LHCN-M2 (cell line): ENCODE measurements at places on chromosomes 7 and 10. TPM values are rescaled to one million over a fixed set of nuclear protein-coding genes. Genes with fewer than 3 reads are reported as not detected.

DNA sequence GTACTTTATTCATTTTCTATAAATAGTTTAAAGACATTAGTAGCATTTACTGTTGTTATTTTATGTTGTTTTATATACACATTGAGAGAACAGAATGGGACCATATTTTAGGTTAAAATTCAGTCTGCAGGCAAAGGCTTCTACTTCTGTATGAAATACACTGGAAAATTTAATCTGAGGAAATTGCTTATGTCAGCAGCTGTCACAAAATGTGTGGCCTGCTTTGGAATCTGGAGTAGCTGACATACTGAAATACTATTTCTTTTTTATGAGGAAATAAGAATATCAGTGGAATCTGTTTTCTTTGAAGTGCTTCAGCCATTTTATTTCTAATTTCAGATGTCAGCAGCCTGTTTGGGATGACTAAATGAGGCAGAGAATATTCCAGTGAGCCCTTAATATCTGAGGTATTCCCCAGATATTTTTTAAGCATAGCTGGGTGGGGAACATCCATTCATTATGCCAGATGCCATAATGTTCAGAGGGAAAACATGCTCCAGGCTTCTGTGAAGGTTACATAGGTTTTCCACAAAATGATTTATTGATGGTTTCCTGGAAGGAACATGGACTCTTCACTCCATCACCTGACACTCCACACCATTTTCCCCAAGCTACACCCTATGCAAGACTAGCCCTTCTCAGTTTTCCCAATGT lies 267.1 kb downstream of the ARL4A start:
- DNase-seq, result no peak

- DNase-seq, result no peak
These were observed 46.1 kb downstream of the TNPO3 start for GRCh38 chr7:129008645-129009414.

- DNase-seq, result no peak
These were observed 69.0 kb downstream of the PARD3 start for GRCh38 chr10:34746094-34746493.

GRCh38 chr10:127735723-127736221 lies 1.2 kb upstream of the FOXI2 start:
- no peak for DNase-seq

DNA sequence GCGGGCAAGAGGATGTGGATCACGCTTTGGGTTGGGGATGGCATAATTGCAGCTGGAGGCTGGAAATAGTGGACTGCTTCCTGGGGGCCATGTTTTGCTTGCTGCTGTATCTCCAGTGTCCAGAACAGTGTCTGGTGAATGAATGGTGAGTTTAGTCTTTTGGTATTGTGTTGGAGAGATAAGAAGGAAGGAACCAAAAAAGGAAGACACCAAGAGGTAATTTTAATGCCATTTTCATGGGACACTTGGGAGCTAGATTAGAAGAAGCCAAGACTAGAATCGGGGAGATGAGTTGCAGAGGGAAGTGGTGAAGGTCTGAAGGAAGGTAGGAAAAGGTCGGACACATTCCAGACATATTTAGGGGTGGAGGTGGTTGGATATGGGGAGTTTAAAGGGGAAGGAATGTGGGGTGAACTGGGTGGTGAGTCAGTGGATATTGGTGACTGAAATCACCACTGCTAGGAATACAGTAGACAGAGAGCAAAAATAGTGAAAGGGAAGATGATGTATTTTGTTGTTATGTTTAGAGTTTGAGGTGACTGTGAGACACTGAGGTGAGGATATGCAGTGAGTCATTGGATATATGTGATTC lies 76.7 kb downstream of the CCNY start:
- DNase-seq, result peak; percentile 74

GRCh38 chr10:121436630-121437341 lies 161.5 kb downstream of the FGFR2 start:
- no peak for DNase-seq

GRCh38 chr10:58757352-58758065 lies 244.8 kb downstream of the BICC1 start:
- DNase-seq, result no peak

DNA sequence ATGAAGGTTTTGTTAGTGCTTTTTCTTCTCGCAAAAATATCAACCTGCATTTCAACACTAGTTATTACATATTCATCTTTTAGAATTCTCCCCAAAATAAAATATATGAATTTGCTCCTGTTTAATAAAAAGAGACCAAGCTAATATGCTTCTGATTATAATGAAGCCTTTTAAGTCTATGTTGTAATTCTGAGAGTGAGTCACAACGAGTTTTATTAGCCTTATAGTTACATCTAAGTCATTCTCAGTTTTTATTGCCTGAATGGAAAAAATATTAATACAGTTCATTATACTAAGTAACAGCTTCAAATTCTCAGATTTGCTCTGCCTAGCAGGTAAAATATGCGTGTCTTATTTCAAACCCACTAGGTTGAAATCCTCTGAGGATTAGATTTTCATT lies 152.4 kb upstream of the CELF2 start:
- DNase-seq, result no peak

DNA sequence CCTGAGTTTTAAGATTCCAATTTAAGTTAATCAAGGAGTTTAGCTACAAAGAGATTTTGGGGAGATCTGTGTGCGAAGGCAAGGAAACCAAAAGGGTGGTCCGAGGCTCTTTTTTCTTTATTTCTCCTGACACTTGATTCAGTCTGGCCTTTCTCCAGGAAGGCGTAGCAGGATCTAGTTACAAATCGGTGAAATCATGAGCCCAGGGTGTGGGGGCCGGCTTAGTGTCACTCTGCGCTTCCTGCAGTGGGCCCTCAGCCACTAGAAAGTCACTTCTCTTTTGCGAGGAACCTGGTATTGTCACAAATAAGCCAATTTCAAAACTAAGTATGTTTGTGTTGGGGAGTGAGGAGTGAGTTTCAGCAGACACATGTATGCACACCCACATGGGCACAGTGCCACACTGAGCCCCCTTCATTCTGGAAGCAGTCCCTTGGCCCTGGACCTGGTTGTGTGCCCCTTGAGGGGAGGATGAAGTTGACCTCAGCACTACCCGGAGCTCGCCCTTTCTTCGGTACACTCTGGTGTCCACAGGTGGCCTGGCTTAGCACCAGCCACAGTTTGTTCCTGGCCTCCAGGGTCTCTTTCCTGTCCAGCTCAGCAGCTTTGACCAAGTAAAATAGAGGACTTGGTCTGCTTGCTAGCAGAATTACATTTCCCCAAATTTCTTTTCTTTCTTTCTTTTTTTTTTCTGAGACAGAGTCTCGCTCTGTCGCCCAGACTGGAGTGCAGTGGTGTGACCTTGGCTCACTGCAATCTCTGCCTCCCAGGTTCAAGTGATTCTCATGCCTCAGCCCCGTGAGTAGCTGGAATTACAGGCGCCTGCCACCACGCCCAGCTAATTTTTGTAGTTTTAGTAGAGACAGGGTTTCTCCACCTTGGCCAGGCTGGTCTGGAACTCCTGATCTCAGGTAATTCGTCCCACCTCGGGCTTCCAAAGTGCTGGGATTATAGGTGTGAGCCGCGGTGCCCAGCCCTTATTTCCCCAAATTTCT lies 84.0 kb upstream of the BTBD16 start:
- DNase-seq, result no peak

DNA sequence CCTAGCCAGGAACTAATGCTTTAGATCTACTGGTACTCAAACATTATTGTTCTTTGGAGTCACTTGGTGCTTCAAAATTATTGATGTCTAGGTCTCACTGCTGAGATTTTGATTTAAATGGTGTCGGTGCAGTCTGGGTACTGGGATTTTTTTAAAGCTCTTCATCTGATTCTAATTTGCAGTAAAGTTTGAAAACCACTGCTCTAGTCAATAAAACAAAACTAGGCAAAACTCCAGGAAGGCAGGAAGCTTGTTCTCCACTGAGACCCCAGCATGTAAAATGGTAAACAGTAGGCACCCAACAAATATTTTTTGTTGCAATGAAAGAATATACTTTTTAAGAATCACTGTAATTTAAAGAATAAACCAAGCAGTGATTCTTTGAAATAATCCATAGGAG lies 49.7 kb downstream of the ADD3 start:
- DNase-seq, result no peak

DNA sequence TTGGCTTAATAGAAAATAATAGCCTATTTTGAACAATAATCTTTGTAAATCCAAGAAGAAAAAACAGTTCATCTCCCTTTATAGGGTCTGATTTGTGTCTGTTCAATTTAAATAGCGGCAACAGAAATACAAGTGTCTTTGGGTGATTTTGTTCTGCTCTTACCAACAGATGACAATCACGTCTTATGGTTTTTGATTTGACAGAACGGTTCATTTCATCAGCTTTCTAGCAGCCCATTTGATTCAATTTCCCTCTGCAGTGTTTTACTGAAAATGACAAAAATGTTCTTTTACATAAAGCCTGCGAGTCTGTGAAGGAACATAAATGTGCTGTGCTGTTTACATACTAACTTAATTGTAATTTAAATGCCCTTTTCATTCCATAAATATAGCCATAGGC lies 180.5 kb downstream of the MGMT start:
- no peak for DNase-seq

DNA sequence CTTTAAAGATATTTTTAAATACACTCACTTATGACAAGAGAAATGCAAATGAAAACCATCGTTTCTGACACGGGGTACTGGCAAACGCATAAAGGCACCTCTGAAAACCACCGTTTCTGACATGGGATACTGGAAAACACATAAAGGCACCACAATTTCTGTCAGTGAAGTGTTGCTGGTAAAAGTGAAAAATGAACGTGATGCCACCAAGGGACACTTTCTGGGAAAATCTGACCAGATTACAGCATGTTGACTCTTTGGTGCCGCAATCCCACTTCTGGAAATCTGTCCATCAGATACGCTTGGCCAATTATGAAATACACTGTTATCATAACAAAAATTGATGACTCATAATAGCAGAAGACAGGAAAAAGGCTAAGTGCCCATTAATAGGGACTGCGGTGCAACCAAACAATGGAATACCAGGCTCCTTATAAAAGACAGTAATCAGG lies 131.7 kb downstream of the ZMYND11 start:
- peak; percentile 66 for DNase-seq

GRCh38 chr7:25360451-25360850 lies 132.2 kb upstream of the NPVF start:
- no peak for DNase-seq

The VWA2 gene
- not detected in 2 replicates for total RNA-seq

The PRLHR gene
- not detected in 2 replicates for total RNA-seq

The ZNF775 gene
- 12.1 and 15.1 TPM in 2 replicates for total RNA-seq

The MGMT gene
- 29.5 and 33.2 TPM in 2 replicates for total RNA-seq
